Psoas muscle (tissue), 8 donors: ENCODE measurements at places on chromosomes 16 and 17. TPM values are rescaled to one million over a fixed set of nuclear protein-coding genes. Genes with fewer than 3 reads are reported as not detected.

DNA sequence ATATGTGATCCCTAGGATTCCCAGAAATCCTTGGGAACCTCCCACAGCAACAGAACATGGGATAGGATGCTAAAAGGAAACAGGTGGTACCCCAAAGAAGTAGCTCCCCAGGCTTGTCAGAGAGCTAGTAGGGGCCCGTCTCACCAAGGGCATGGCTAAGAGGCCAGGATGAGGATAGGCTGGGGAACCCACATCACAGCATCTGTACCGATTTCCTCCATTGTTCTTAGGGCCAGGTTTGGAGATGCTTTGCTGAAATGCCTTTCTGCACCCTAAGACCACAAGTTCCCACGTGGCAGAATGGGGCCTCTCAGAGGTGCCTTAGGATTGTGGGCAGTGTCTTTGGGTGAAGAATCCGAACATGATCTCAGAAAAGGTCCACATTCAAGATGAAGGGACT, 169.5 kb downstream of the HS3ST3B1 start:
- no peaks in the 10 kb centered on the region for H3K36me3 ChIP-seq
- H3K4me1 ChIP-seq = no peaks in the 10 kb centered on the region
- H3K27me3 ChIP-seq = no peaks in the 10 kb centered on the region
- H3K27ac ChIP-seq = no peak overlapping the region

- peaks cover 18% of the 10 kb centered on the region for H3K4me1 ChIP-seq
- H3K27me3 ChIP-seq = no peaks in the 10 kb centered on the region
- no peak overlapping the region for H3K4me3 ChIP-seq
- DNase-seq = no peak
These were observed 23.5 kb downstream of the XPO6 start for GRCh38 chr16:28188085-28188916.

GRCh38 chr16:23079675-23080301, 69.5 kb downstream of the USP31 start:
- H3K27me3 ChIP-seq = no peaks in the 10 kb centered on the region
- H3K4me3 ChIP-seq = no peak overlapping the region
- H3K27ac ChIP-seq = no peak overlapping the region
- no peak for DNase-seq
- peaks cover 74% of the 10 kb centered on the region for H3K36me3 ChIP-seq

DNA sequence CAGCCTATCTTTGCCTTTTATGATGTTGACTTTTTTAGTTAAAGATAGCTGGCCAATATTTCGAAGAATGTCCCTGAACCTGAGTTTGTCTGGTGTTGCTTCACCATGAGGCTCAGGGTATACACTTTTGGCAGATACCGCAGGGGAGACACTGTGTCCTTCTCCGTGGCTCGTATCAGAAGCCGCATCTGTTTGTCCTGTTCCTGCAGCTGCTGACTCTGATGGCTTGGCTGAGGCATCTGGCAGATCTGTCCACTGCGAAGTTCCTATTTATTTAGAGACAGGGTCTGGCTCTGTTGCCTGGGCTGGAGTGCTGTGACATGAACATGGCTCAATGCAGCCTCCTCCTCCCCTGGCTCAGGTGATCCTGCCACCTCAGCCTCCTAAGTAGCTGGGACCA, 93.5 kb downstream of the CRISPLD2 start:
- peaks cover 6% of the 10 kb centered on the region for H3K4me1 ChIP-seq
- H3K27ac ChIP-seq = no peak overlapping the region
- H3K4me3 ChIP-seq = no peak overlapping the region
- no peaks in the 10 kb centered on the region for H3K36me3 ChIP-seq
- H3K27me3 ChIP-seq = no peaks in the 10 kb centered on the region

DNA sequence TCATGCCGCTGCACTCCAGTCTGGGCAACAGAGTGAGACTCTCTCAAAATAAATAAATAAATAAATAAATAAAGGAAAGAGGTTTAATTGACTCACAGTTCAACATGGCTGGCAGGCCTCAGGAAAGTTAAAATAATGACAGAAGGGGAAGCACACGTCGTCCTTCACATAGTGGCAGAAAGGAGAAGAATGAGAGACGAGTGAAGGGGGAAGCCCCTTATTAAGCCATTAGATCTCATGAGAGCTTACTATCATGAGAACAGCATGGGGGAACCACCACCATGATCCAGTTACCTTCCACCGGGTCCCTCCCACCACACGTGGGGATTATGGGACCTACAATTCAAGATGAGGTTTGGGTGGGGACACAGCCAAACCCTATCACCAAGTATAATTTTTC, 54.5 kb downstream of the PAFAH1B1 start:
- H3K27me3 ChIP-seq = no peaks in the 10 kb centered on the region
- H3K4me1 ChIP-seq = peaks cover 13% of the 10 kb centered on the region
- no peak overlapping the region for H3K4me3 ChIP-seq
- H3K27ac ChIP-seq = no peak overlapping the region
- DNase-seq = no peak

- H3K4me3 ChIP-seq = no peak overlapping the region
- no peaks in the 10 kb centered on the region for H3K27me3 ChIP-seq
- peak overlapping the region; percentile 21 for H3K27ac ChIP-seq
- peaks cover 9% of the 10 kb centered on the region for H3K4me1 ChIP-seq
- no peaks in the 10 kb centered on the region for H3K36me3 ChIP-seq
These were observed 65.5 kb downstream of the IQCK start for GRCh38 chr16:19783363-19784182.

- no peak for DNase-seq
- H3K4me1 ChIP-seq = no peaks in the 10 kb centered on the region
- H3K36me3 ChIP-seq = no peaks in the 10 kb centered on the region
- H3K27me3 ChIP-seq = peaks cover 43% of the 10 kb centered on the region
- H3K4me3 ChIP-seq = no peak overlapping the region
These were observed 29.7 kb upstream of the DLX4 start for GRCh38 chr17:49939318-49939717.

GRCh38 chr16:19824216-19824615, 60.4 kb downstream of the GPRC5B start:
- H3K27me3 ChIP-seq = no peaks in the 10 kb centered on the region
- H3K27ac ChIP-seq = no peak overlapping the region
- no peak overlapping the region for H3K4me3 ChIP-seq

DNA sequence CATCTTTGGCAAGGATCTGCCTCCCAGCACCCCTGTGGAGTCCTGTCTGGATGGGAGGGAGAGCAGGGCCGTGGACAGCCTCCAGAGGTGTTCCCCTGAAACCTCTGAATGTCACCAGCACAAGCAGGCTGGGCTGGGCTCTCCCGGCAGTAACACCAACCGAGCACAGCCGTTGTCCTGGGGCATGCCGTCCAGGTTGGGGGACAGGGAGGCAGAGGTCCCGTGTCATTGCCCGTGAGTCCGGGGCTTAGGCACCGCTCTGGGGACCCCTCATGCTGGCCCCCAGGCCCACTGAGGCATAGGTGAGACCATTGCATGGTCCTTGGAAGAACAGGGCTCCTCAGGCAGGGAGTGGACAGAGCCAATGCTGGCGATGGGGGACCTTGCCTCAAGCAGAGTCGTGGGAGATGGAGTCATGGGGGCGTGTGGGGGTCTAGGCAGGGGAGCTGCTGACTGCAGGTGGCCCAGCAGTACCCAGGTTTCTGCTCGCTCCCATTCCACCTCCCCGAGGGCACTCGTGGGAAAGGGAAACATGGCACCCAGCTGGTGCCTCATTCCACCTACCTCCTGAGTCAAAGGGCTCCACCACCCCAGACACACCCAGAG, 17.5 kb downstream of the ENDOV start:
- no peaks in the 10 kb centered on the region for H3K27me3 ChIP-seq
- H3K4me3 ChIP-seq = no peak overlapping the region

DNA sequence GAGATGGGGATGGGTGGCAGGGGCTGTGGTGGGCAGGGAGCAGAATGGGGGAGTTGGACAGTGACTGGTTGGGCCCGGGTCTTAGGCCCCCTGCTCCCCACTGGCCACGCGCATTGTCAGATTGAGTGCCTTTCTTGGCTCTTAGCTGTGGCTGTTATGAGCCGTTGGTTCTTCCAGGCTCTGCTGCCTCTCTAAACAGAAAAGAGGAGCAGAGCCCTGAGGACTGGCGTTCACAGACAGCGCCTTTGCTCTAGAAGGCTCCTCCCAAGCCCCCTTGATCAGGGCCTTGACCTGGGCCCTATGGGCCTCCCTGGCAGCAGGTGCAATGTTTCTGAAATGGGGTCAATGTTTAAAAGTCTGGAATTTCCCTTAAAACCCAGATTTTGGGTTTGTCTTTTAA, 14.8 kb upstream of the NUDT16L1 start:
- H3K36me3 ChIP-seq = peaks cover 2% of the 10 kb centered on the region
- no peaks in the 10 kb centered on the region for H3K27me3 ChIP-seq
- no peak overlapping the region for H3K27ac ChIP-seq
- peaks cover 3% of the 10 kb centered on the region for H3K4me1 ChIP-seq
- no peak overlapping the region for H3K4me3 ChIP-seq

DNA sequence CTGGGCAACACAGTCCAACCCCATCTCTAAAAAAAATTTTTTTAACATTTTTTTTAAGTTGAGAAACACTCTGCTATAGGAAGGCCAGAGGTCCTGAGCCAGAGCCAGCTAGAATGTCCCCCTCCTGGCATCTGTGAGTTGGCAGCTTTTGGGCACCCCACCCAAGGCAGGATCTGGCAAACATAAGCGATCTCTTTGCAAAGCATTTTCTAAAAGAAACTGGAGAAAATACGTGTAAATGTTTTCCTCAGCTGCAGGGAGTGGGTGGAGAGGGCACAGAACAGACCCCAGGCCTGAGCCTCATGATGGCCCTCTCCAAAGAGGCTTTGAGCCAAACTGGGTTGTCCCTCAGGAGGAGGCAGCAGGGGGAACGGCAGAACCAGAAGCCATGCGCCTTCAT, 11.7 kb downstream of the CAVIN1 start:
- H3K4me3 ChIP-seq = peak overlapping the region; percentile 24
- H3K4me1 ChIP-seq = peaks cover 79% of the 10 kb centered on the region
- H3K36me3 ChIP-seq = no peaks in the 10 kb centered on the region

DNA sequence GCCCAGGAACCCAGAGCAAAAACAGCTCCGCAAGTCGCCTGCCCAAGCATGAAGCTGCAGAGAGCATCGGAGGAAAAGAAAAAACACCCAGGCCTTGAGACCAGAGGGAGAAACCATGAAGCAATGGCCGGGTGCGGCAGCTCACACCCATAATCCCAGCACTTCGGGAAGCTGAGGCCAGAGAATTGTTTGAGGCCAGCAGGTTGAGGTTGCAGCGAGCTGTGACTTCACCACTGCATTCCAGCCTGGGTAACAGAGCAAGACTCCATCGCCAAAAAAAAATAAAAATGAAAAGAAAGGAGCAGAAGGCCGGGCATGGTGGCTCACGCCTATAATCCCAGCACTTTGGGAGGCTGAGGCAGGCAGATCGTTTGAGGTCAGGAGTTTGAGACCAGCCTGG, 40.3 kb downstream of the C16orf95 start:
- H3K27ac ChIP-seq = no peak overlapping the region
- no peaks in the 10 kb centered on the region for H3K27me3 ChIP-seq
- no peak overlapping the region for H3K4me3 ChIP-seq
- no peaks in the 10 kb centered on the region for H3K4me1 ChIP-seq

DNA sequence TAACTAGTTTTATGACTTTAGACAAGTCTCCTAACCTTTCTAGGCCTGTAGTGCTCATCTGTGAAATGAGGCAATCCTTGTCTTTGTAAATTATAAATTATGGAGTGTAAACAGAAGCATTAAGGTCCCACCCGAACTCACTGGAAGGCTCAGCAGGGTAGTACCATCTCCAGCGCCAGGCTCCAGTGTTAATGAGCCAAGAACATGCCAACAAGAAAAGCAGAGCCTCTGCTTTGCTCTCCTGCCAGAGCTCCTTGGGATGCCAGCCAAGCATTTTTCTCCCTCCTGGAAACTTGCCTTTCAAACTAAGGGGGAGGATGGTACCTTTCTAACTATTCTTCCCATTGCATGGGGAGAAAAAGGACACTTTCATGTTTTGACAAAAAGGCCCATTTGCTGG, 14.9 kb downstream of the LIMD2 start:
- peaks cover 8% of the 10 kb centered on the region for H3K36me3 ChIP-seq
- DNase-seq = no peak
- H3K4me3 ChIP-seq = no peak overlapping the region
- no peak overlapping the region for H3K27ac ChIP-seq
- H3K4me1 ChIP-seq = no peaks in the 10 kb centered on the region

DNA sequence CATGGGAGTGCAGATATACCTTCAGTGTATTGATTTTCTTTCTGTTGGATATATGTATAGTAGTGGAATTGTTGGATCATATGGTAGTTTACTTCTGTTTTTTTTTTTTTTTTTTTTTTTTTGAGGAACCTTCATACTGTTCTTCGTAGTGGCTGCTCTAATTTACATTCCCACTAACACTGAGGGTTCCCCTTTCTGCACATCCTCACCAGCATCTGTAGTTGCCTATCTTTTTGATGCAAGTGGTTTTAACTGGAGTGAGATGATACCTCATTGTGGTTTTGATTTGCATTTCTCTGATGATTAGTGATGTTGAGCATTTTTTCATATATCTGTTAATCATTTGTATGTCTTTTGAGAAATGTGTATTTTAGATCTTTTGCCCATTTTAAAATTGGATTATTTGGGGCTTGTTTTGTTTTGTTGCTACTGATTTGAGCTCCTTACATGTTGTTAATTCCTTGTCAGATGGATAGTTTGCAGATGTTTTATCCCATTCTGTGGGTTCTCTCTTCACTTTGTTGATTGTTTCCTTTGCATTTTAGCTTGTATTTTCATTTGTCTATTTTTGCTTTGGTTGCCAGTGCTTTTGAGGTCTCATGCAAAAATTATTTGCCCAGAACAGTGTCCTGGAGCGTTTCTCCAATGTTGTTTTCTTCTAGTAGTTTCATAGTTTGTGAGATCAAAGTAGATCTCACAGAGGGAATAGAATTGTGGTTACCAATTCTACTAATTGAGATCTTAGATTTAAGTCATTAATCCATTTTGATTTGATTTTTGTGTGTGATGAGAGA, 25.0 kb upstream of the BCAS3 start:
- no peak for DNase-seq
- H3K27ac ChIP-seq = no peak overlapping the region
- peaks cover 53% of the 10 kb centered on the region for H3K36me3 ChIP-seq
- H3K4me1 ChIP-seq = no peaks in the 10 kb centered on the region
- no peaks in the 10 kb centered on the region for H3K27me3 ChIP-seq

DNA sequence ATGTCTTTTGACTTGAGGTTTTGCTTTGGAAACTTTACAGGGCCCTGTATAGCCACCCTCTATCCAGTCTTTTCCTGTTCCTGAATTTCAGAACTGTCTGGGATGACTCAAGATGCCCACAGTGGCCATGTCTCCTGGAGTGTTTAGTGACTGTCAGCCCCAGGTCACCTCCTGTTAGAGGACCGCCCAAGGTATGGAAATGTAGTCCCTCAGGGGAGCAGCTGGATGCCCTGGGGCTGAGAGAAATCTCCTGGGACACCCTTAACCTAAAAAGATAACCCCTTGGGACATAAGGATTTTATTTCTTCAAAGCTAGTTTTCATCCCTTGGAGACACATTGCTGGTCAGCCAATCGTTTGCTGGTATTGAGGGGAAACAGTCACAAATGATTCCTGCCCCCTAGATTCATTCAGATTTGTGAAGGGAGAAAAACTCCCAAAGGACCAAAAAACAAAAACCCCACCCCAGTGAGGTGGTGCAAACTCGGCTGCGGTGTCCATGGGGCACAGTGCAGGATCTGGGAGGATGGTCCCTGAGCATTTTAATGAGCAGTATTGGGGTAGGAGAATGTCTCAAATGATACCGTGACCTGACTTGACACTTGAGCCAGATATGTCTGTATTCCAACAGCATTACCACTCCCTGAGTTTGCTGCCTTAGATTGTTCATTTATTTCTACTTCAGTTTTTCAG, 1.7 kb downstream of the ZNF267 start:
- H3K36me3 ChIP-seq = no peaks in the 10 kb centered on the region
- no peak for DNase-seq
- peak overlapping the region; percentile 99 for H3K4me3 ChIP-seq
- H3K27ac ChIP-seq = no peak overlapping the region
- H3K4me1 ChIP-seq = no peaks in the 10 kb centered on the region

Gene LRRC75A
- total RNA-seq = 0.30 TPM

Gene ITGB4
- total RNA-seq = 3.9 TPM

Gene RRAD
- 164 TPM for total RNA-seq
